ENCODE measurements at places on chromosomes 6 and 20.

DNA sequence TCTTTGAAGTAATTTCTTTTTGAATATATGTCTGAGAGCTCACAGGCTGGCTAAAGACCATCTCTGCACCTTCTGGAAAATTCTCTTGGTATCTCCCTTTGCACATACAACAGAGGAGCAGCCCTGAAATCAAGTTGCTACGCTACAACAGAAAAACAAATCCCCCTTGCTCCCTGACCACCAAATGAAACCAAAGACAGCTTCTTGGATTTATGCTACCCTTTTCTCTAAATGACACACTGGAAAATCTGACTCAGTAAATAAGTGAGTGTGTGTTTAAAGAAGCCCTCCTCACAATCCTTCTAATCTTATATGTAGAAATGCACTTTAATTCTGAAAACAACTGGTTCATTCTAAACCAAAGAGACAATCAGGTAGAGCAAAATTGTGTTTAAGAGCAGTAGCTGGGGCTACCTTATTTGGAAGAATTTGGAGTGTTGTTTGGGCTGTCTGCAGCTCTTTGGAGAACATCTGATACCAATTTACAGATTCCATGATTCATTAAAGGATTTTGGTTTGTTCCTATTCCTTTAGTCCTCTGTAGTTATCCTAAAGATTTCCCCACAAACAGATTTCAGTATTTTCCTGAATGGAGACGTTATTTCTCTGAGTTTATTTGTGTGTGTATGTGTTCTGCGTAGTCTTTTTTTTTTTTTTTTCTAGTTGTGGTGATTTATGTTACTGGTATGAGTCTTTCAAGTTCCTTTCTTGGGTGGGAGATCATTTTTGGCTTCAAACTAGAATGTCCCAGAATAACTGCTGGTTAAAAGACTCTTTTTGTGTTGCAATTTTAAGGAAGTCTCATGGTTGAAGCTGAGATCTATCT lies 36.4 kb upstream of the UTRN start:
- peak; percentile 87 for DNase-seq

GRCh38 chr6:29510202-29510601 lies 22.4 kb upstream of the MAS1L start:
- DNase-seq, result no peak

DNA sequence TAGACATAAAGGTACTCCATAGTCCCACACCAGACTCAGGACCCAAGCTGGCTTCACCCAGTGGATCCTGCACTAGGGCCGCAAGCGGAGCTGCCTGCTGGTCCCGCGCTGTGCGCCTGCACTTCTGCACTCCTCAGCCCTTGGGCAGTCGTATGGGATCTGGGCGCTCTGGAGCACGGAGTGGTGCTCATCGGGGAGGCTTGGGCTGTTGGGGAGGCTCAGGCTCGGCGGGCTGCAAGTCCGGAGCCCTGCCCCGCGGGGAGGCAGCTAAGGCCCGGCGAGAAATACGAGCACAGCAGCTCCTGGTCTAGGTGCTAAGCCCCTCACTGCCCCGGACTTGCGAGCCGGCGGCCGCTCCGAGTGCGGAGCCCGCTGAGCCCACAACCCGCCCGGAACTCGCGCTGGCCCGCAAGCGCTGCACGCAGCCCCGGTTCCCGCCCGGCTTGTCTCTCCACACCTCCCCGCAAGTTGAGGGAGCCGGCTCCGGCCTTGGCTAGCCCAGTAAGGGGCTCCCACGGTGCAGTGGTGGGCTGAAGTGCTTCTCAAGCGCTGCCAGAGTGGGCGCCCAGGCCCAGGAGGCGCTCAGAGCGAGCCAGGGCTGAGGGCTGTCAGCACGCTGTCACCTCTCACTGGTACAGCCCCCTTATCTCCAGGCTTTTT lies 33.4 kb upstream of the GCNT2 start:
- no peak for DNase-seq

GRCh38 chr6:99426451-99426757 lies 1.3 kb upstream of the PNISR start:
- no peak for DNase-seq

DNA sequence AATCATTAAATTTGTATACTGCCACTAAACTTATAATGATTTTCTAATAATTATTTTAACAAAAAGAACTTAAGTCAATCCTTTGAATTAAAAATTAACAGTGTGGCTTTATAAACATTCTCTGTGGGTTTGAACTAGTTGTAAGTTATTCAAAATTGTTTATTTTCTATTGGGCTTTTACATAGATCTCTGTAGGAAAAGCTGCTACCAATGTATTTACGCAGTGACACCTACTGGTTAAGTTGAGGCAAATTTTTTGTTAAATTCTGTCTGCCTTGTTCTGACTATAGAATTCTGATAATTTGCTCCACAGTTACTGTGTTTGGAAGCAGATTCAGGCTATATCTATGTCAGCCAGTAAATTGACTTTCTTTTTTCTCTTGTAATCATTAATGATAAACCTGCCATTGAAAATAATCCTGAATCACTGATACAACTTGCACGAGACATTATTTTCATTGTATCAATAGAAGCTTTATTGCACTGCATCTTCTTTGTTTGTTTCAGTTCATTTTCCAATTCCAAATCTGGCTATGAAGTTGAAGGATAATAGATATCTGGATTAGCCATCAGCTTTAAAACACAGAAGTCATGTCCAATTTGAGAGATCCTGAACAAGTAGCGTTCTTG lies 66.0 kb upstream of the UTRN start:
- peak; percentile 59 for DNase-seq

- DNase-seq, result peak; percentile 28
Observed at GRCh38 chr20:5402903-5403531, 86.3 kb upstream of the PROKR2 start.

- no peak for DNase-seq
Observed at GRCh38 chr6:106369739-106370138, 9.2 kb downstream of the CRYBG1 start.

- DNase-seq, result peak; percentile 4
Observed at GRCh38 chr6:161922631-161923119, 648.8 kb upstream of the AGPAT4 start.

DNA sequence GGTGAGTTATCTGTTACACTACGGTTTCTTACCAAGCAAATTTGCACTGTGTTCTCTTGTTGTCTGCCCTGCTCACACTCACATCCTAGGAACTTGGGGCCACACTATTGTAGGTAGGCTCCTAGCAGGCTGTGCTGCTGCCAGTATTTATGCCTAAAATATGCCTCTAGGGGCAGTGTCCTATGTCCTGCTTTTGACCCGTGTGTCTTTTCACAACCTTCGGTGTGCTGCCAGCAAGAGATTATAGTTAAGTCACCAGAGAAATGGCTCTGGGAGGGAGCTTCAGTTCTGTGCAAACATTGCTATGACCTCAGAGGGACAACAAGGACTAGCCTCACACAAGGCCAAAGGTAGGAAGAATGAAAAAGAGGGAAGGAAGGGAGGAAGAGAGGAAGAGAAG lies 8.9 kb upstream of the TAAR5 start:
- peak; percentile 2 for DNase-seq

DNA sequence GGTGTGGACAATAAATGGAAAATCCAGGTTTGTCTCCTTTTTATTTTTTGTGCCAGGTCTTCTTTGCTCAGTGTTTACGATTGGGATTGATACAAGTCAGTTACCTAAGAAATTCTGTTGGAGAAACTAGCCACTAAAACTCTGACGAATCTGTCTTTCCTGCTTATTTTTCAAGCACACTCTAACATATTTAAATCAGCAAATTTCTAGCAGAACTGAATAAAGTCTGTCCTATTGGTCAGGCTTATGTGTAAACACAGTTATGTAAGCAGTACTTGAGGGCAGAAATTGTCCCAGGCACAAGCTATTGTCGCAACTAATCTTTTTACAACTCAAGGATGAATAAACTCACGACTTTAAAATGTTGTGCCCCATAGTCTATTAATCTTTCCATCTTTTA lies 12.1 kb upstream of the EXOC2 start:
- no peak for DNase-seq

DNA sequence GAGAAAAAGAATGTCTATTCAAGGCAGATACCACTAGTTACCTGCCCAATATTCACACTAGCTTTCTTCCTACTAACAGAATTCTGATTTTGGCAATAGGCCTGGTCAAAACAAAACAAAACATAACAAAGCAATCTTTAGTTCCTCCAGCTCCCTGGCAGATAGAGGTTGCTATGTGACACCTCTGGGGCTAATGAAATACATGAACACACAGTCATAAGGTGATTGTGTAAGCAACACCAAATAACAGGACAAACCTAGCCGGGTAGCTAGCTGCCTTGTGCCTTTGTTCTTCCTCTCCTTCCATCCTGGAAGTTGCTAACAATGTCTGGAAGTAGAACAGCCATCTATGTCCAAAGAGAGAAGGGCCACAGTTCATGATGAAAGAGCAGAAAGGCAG lies 6.0 kb upstream of the HMGN3 start:
- no peak for DNase-seq

GRCh38 chr6:124721331-124721730 lies 240.9 kb upstream of the RNF217 start:
- no peak for DNase-seq

- no peak for DNase-seq
Observed at GRCh38 chr6:66948106-66948505, 1241.1 kb upstream of the EYS start.

- DNase-seq, result no peak
Observed at GRCh38 chr6:31305703-31306219, 33.9 kb upstream of the HLA-C start.

- DNase-seq, result no peak
Observed at GRCh38 chr20:51803148-51803854, 980 bp upstream of the SALL4 start.

DNA sequence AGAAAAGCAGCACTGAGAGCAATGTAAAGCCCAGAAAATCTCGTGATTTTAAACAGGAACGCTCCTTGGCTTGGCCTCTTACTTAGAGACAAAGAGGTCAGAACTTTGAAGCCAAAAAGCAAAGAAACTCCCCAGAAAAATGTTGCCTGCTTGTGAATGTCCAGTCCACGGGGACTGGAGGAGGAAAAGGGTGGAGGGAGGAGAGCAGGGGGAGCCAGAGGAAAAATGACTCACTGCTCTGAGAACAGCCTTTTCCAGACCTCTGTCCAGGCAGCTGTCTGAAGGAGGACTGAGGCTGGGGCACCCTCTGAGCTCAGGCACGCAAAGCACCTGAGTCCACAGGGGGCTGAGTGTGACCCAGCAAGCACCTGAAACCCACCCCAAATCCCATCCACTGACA lies 64.7 kb downstream of the TRAM2 start:
- DNase-seq, result no peak

GRCh38 chr6:120938164-120938875 lies 396.0 kb downstream of the TBC1D32 start:
- DNase-seq, result no peak

GRCh38 chr20:25318471-25319240 lies 70.8 kb downstream of the PYGB start:
- DNase-seq, result no peak

DNA sequence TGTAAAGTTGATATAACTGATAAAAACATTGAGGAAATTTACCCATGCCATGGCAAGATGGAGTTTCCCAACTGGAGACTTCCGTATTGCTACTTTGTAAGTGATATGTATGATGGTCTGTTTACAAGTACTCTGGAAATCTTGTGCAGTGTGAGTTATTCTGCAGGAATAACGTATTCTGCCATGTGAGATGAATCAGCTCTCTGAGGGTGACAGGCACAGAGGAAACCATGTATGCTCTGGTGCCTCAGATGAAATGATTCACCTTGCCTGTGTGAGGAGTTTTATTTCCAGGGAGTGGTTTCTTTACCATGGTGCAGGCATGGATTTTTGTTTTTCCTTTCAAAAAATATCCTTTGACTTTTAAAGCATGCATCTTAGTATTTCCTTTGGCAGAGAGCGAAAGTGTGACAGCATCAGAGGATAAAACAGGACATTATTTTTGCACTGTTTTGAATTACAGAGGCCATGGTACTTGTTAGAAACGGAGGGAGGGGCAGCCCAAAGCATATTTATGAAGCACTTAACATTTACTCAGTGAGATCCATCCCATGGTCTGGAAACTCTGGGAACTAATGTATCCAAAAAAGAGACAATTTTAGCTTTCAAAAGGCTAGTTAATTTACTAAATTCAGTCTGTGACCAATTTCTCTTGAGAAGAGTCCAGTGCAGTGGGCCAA lies 36.0 kb upstream of the MTRF1L start:
- no peak for DNase-seq

GRCh38 chr20:48949304-48950170 lies 28.0 kb downstream of the ARFGEF2 start:
- DNase-seq, result no peak

DNA sequence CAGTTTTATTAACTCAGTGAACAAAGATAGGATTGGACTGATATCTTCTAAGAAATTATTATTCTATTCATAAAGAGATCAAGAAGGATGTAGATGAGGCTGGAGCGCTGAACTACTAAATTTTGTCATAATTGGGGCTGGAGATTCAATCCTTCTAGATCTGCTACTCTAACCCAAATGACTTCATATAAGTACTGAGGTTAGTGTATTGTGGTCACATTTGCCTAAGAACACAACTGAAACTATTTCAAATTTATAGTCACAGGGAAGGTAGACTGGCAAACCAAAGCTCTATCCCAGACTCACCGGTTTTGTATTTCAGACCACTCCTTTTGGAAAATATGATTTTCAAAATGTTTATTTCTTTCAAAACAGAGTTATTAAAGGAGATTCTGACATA lies 96.7 kb downstream of the BMP5 start:
- DNase-seq, result peak; percentile 43

GRCh38 chr6:4801491-4802110 lies 25.4 kb downstream of the CDYL start:
- no peak for DNase-seq

GRCh38 chr6:149729824-149730223 lies 11.9 kb upstream of the LATS1 start:
- DNase-seq, result no peak

GRCh38 chr20:53678315-53678989 lies 84.8 kb upstream of the ZNF217 start:
- no peak for DNase-seq

DNA sequence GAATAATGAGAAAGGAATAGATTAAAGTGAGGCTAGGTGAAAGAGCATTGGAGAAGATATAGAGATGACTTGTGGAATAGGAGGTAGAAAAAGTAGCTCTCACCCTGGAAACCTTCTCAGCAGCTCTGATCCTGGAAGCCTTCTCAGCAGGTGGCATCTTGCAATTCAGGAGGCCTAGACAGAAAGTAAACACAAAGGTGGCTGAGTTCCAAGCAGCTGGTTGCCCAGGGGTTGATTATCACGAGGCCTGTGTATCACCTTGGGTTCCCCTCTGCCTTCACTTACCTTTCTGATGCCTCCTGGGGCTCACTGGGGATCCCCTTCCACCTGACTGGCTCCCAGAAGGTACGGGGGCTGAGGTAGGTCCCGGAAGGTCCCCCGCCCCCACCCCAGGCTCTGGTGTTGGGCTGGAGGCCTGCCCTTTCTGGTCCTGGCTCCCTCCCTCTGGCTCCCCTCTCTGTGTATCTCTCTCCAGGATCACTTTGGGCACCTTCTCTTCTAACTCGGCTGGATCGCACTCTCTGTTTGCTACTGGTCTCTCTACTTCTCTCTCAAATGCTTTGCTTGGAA lies 9.7 kb downstream of the MDC1 start:
- no peak for DNase-seq

GRCh38 chr6:20467437-20467836 lies 65.8 kb downstream of the E2F3 start:
- DNase-seq, result peak; percentile 27

Data from activated CD4-positive, alpha-beta T cell treated with anti-CD3 and anti-CD28 coated beads, Interleukin-2, Interleukin-4, amounts not matched to agents 100 ng/mL and 50 ng/mL, durations not matched to agents 16 hours and 8 hours (primary cell).